ENCODE measurements at places on chromosomes 2 and 18.

DNA sequence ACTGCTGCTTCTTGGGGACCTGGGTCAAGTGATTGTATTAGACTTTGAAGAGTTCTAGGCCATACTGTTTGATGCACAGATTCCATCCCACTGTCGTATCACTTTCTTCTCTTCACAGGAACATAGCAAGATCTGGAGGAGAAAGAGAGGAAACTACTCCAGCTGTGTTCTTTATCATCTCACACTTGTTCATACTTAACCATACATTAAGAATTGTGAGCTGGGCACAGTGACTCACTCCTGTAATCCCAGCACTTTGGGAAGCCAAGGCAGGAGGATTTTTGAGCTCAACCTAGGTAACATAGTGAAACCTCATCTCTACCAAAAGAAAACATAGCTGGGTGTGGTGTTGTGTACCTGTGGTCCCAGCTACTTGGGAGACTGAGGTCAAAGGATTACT, 111.7 kb downstream of the PARD3B start:
- DNase-seq = no peak

- DNase-seq = no peak
These were observed 78.2 kb downstream of the ZEB2 start for GRCh38 chr2:144441711-144442141.

GRCh38 chr18:58580623-58581022, 48.3 kb downstream of the ALPK2 start:
- DNase-seq = peak; percentile 53

GRCh38 chr2:57432528-57432927, 614.1 kb upstream of the VRK2 start:
- peak; percentile 2 for DNase-seq

GRCh38 chr18:47772374-47773248, 157.8 kb downstream of the SMAD2 start:
- DNase-seq = peak; percentile 64

Measured in HT1080 (cell line).